ENCODE measurements at places on chromosomes 7 and 10. TPM values are rescaled to one million over a fixed set of nuclear protein-coding genes. Genes with fewer than 3 reads are reported as not detected.
A peak's percentile ranks its signal among the peaks of the same experiment; 100 is the strongest.

Gene MYO1G
- total RNA-seq: 0.27 TPM

Gene EPO
- total RNA-seq: not detected

Gene MLXIPL
- total RNA-seq: 0.14 TPM

Gene BICC1
- total RNA-seq: 64.6 TPM

Gene TRIM73
- 0.48 TPM for total RNA-seq

Gene ENTPD1
- 0.17 TPM for total RNA-seq

Gene MYL7
- 1.2 TPM for total RNA-seq

Gene STK31
- 0.89 TPM for total RNA-seq

Gene ASB10
- not detected for total RNA-seq

Gene C7orf25
- total RNA-seq: 14.4 TPM

Gene ABCB1
- 5.0 TPM for total RNA-seq

Gene OGDHL
- 1.7 TPM for total RNA-seq

Gene CDHR3
- 0.55 TPM for total RNA-seq

Gene FAM25C
- 36.4 TPM for total RNA-seq

Gene CYP2E1
- total RNA-seq: 3.0 TPM

Gene LRMDA
- total RNA-seq: 24.3 TPM

Gene CCL24
- total RNA-seq: not detected

DNA sequence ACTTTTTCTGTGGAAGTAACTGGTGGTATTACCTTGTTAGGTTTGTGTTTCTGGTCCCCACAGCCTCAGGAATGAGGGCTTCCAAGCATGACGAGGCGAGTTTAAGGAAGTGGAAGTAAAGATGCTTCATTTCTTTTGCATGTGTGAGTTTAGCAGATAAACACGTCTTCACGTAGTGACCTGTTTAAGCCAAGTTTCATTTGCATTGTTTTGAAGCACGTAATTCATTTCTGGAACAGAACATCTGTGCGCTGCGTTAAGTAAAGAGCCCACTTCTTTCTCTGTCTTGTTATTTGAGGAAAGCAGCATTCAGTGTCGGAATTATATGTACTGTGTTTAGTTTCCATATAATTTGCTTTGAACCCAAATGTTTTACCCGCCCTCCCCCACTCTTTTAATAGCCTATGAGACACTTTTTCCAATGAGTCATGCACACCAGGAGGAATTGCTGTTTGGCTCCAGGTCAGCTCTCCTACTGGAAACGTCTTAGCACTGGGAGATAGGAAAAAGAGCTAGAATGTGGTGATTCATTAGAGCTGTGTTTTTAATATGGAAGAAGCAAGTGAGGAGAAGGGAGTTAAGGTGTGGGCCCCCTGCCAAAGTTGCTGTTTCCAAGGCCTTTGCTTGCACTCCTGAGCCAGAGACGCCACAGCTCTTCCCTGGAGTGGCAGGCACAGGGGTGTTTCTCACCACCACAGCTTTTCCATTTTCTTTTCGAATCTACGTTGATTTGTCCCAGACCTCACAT lies 36.7 kb downstream of the BTBD16 start:
- peak; percentile 91 for DNase-seq

GRCh38 chr7:92528958-92529264 lies 316 bp downstream of the RBM48 start:
- no peak for DNase-seq

- DNase-seq: no peak
Observed at GRCh38 chr7:11776039-11776438, 56.0 kb downstream of the THSD7A start.

DNA sequence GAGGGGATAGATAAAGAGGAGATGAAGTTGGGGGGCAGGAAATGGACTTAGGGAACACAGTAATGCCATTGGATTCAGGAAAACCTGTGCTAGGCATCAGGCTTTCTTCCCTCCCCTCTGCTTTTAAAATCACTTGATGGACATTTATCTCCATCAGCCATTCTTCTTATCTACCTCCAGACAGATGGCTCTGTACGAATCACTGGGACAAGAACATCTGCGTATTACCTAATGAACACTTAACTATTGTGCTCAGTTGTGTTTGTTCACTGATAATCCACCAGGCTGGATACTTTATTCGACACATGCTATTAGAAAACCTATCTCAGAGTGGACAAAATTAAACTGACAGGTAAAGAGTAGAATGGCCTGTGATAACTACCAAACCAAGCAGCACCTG lies 40.0 kb downstream of the TNKS2 start:
- no peak for DNase-seq

GRCh38 chr7:83036721-83037380 lies 125.8 kb downstream of the PCLO start:
- no peak for DNase-seq

DNA sequence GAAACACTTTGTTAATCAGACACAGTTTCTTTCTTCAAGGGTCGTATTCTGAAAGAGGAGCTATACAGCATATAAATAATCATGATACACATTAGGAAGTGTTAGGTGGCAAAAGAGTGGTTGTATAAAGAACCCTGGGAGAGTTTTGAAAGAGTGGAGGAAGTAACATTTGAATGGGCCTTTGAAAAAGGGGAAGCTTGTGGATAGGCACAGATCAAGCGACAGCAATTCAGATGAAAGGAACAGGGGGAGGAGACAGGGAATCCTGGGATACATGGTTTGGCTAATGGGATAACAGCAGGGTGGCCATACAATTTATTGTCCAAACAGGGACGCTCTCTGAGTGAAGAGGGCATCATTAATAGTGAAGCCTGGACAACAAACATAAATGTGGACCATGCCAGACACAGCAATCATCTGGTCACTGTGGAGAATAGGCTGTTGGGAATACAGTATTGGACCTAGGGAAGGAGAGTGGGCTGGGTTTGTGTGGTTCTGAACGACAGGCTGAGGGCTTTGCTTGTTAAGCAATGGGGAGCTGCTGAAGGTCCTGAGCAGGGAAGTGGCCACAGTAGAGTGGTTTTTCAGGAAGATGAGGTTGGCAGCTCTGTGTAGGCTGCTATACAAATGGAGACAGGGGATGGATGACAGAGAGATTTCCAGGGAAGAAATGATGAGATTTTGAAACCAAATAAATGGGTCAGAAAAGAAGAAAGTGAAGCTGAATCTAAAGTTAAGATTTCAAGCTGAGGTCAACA lies 75.9 kb downstream of the ICA1 start:
- no peak for DNase-seq

DNA sequence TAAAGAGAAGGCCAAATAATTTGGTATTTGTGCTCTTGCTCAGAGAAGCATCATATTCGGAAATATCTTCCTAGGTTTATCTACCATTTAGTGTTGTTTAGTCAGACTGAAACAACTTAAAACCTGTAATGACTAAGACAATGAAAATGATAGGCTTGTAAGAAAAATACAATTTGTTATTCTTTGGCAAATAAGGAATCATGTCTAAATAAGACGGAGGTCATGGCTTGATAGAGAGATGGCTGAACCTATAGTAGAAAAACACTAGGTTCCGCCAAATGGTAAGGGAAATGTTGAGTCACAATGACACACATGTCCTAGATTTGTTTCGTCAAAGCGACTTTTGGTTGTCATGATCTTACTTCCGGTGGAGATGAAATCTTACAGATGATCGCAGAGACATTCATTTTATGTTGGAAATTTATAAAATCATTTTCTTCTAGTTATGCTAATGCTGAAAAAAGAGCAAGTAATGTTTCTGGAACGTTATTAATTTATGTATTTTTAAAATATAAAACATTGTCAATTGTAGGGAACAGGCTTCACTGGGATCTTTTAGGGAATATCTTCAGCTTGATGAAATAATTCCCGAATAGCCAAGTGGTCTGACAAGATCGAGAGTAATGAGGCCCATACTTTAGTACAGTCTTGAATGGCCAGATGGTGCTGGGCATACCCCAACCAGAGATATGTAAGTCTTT lies 1.0 kb downstream of the SRGN start:
- no peak for DNase-seq

GRCh38 chr10:102384606-102385429 lies 10.7 kb upstream of the NFKB2 start:
- no peak for DNase-seq

- no peak for DNase-seq
Observed at GRCh38 chr10:867807-868206, 63.7 kb downstream of the LARP4B start.

DNA sequence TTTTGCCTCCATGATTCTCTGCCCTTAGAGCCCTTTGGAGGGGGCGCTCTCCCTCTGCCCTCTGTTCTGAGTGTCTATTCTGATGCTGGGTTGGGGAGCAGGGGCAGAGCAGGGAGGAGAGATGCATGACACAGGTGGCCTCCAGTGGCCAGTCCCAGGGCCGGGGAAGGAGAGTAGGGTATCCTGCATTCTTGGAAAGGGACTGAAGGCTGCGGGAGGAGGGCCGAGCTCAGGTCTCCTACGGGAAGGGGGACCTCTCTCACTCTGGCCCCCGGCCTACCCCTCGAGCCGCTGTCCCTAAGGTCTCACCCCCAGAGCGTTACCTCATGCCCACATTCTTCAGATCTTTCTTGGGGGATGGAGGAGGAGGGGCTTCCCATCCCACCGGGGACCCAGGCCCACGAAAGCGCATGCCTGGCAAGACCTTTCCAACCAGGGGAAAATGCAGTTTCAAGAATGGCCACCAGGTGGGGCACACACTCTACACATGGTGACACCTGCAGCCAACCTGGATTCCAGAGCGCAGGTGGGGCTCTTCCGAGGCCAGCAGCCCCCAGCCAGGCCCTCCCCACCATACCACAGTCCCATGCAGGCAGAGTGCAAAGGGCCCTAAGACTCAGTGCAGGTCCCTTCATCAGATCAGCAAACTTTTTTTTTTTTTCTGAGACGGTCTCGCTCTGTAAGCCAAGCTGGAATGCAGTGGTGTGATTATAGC lies 86.4 kb downstream of the MYL10 start:
- no peak for DNase-seq

GRCh38 chr10:21513405-21513788 lies 12.1 kb downstream of the SKIDA1 start:
- no peak for DNase-seq

DNA sequence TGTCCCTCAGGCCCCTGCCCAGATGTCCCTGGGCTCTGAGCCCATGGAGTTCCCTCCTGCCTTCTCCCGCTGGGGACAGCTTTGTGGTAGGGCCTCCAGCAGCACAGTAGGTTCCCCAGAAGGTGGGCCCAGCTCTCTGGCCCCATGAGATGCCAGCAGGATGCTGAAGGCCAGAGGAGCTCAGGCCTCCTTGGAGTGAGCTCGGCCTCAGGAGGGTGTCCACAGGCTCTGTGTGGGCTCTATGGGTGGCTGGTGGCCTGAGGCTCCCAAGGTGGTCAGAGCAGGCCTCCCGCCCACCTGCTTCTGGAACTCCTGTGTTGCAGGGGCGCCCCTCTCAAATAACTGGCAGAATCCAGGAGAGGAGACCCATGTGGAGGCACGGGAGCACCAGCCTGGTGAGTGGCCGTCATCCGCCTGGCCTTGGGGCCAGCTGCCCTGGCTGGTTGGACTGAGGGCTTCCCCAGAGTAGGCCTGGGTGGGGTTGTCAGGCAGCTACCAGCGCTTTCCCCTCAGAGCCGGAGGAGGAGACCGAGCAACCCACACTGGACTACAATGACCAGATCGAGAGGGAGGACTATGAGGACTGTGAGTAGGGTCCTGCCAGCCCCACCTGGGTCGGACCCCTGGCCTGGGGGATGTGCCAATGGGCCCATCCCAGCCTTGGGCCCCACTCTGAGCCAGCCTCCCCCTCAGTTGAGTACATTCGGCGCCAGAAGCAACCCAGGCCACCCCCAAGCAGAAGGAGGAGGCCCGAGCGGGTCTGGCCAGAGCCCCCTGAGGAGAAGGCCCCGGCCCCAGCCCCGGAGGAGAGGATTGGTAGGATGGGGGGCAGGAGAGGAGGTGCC lies 3.2 kb downstream of the AEBP1 start:
- DNase-seq: no peak

DNA sequence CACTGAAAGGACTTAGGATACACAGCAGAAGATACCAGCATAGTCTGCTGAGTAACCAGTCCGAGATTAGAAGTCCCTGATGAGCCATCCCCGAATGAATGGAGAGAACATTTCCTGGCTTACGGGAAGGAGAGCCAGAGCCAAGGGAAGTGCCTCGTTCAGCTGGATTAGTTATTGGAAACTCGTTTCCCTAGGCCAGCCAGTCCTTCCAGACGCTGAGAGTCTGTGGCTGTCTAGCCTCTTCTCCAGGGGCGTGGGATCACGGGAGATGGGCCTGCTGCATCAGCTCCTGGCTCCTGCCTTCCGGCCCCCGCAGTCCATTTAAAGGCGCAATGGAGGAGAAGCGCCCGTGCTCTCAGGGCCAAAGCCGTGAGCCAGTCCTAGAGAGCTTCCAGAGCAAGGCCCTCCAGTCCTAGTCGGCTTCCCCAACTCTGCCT lies 712.8 kb downstream of the PARD3 start:
- no peak for DNase-seq

- DNase-seq: no peak
Observed at GRCh38 chr10:97503406-97503805, 4.7 kb downstream of the UBTD1 start.

- no peak for DNase-seq
Observed at GRCh38 chr10:112045938-112046337, 137.6 kb downstream of the GPAM start.

DNA sequence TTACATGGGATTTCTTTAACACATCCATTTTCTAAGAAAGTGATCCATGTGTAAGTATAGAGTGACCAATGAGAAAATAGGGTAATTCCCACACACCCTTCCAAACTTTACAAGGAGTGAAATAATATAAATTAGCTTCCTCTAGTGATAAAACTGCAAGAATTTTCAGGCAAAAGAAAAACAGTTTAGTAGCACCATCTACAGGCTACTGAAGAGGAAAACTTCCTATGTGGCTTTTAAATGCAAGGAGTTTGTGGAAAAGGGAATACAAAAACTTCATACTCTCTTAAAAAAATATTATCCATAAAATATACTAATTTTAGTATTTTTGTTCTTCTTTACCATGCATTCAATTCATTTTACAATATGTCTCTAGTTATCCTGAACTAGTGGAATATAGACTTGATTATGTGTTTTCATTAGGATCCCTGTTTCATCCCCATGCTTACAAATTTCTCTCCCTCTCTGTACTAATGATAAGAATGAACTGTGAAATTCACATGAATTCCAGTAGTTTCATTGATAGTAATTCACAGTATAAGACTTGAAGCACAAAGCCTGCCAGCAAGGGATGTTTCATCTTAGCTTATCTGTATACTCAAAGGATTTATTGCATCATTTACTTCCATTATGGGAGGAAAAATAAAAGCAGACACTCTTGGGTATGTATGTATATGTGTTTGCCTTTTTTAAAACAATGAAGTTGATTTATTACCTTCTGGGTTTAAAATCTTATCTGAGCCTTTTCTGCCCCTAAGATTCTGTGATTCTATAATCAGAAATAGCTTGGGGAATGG lies 442.9 kb downstream of the AUTS2 start:
- DNase-seq: no peak

DNA sequence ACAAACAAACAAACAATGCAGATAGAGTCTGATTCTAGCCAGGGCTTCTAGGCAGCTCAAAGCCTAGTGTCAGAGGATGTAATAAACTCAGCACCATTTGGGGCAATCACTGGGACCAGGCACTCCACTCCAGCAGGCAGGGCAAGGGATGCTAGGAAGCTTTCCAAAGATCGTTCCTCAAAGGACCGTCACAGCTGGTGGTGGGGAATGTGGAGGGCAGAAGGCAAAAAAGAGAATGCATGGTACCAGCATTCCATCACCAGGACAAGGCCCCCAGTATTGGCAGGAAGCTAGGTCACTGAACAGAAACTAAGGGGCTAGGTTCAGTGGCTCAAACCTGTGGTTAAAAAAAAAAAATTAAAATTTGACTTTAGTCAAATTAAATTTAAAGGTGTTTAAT lies 94.2 kb downstream of the CUL2 start:
- no peak for DNase-seq

Measured in kidney epithelial cell (primary cell).